Subcutaneous preadipocyte (primary cell): ENCODE measurements at places on chromosomes 4 and X. TPM values are rescaled to one million over a fixed set of nuclear protein-coding genes. Genes with fewer than 3 reads are reported as not detected.

The TAF9B gene
- 26.1 and 30.1 TPM in 2 replicates for total RNA-seq

The PASD1 gene
- total RNA-seq, result not detected in 2 replicates

The MTTP gene
- total RNA-seq, result not detected in 2 replicates

The CT45A10 gene
- total RNA-seq, result not detected in 2 replicates

The PCDH18 gene
- total RNA-seq, result 100 and 152 TPM in 2 replicates

The MAP7D2 gene
- 0.37 and 0.78 TPM in 2 replicates for total RNA-seq

The CFAP99 gene
- total RNA-seq, result not detected in 2 replicates

The NHSL2 gene
- total RNA-seq, result 0.78 and 1.8 TPM in 2 replicates

The ETDC gene
- not detected in 2 replicates for total RNA-seq

The DCAF12L1 gene
- total RNA-seq, result not detected in 2 replicates

The SLC9B1 gene
- total RNA-seq, result 0.59 and 0.73 TPM in 2 replicates

The ASMT gene
- not detected in 2 replicates for total RNA-seq

The P2RY8 gene
- not detected in 2 replicates for total RNA-seq

The AREG gene
- total RNA-seq, result 0.37 and 4.7 TPM in 2 replicates

The ZXDA gene
- total RNA-seq, result 3.7 and 4.7 TPM in 2 replicates

The FGD1 gene
- 8.5 and 11.7 TPM in 2 replicates for total RNA-seq

The PLXNB3 gene
- total RNA-seq, result 4.4 and 4.9 TPM in 2 replicates

The SYNPO2 gene
- 3.9 and 10.3 TPM in 2 replicates for total RNA-seq

The G3BP2 gene
- total RNA-seq, result 104 and 127 TPM in 2 replicates

The CXCL3 gene
- total RNA-seq, result 3.7 and 9.4 TPM in 2 replicates

The PCDH10 gene
- not detected in 2 replicates for total RNA-seq

The TRAM1L1 gene
- total RNA-seq, result 0.59 and 1.8 TPM in 2 replicates

The GLOD5 gene
- not detected in 2 replicates for total RNA-seq

The LRRC66 gene
- total RNA-seq, result 0.37 and 0.98 TPM in 2 replicates

The STATH gene
- total RNA-seq, result not detected in 2 replicates

The NXF2 gene
- total RNA-seq, result not detected in 2 replicates

The ELOVL6 gene
- total RNA-seq, result 17.3 and 31.9 TPM in 2 replicates

The TGIF2LX gene
- total RNA-seq, result not detected in 2 replicates

The ARMCX1 gene
- 55.9 and 57.0 TPM in 2 replicates for total RNA-seq

The NAA15 gene
- total RNA-seq, result 36.0 and 60.6 TPM in 2 replicates

The FGFR3 gene
- total RNA-seq, result 0.20 and 2.2 TPM in 2 replicates

The PROM1 gene
- not detected in 2 replicates for total RNA-seq

The KIT gene
- total RNA-seq, result 0.73 and 0.78 TPM in 2 replicates

The EXOC1L gene
- total RNA-seq, result not detected in 2 replicates

The ADH7 gene
- total RNA-seq, result not detected in 2 replicates

The BCOR gene
- 2.2 and 7.0 TPM in 2 replicates for total RNA-seq

The BCAP31 gene
- total RNA-seq, result 119 and 149 TPM in 2 replicates

The MSN gene
- 233 and 319 TPM in 2 replicates for total RNA-seq
